ENCODE measurements at places on chromosomes 16 and 17. TPM values are rescaled to one million over a fixed set of nuclear protein-coding genes. Genes with fewer than 3 reads are reported as not detected.

- H3K27ac ChIP-seq, result peak overlapping the region; percentile 32
- no peak overlapping the region for H3K4me3 ChIP-seq
- DNase-seq, result no peak
- peaks cover 4% of the 10 kb centered on the region for H3K4me1 ChIP-seq
- H3K27me3 ChIP-seq, result no peaks in the 10 kb centered on the region
Observed at GRCh38 chr17:521183-521525, 168.5 kb upstream of the RPH3AL start.

DNA sequence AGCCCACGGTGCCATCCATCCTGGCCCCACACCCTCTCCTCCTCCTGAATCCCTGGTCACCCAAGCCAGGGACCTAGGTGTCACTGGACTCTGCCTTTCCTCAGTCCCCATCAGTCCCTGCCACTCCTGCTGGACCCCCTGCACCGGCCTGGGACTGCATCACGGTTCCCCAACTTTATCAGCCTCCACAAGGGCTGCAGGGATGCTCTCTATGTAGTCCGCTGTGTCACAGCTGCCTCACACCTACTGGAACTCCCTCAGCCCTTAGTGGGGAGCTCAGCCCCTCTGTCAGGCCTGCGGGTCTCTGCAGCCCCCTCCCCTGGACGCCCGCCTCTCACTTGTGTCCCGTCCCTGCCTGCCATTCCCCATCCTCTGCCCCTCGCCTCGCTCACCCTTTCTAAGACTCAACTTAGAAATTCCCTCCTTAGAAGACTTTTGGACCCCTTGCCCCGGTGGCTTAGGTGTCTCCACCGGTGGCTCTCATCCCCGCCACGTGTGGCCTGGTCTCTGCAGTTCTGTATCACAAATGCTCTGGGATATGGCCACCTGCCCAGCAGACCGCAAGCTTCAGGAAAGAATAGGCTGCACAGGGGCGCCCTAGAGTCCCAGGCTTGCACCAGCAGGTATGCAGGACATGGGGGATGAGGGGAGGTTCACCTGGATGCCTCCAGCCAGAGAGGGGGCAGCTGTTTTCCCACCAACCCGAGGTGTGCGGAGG, 62.9 kb downstream of the PRMT7 start:
- no peaks in the 10 kb centered on the region for H3K36me3 ChIP-seq
- H3K27ac ChIP-seq, result no peak overlapping the region
- no peak for DNase-seq
- peaks cover 20% of the 10 kb centered on the region for H3K27me3 ChIP-seq

- peaks cover 61% of the 10 kb centered on the region for H3K4me1 ChIP-seq
- DNase-seq, result no peak
- H3K27me3 ChIP-seq, result peaks cover 13% of the 10 kb centered on the region
Observed at GRCh38 chr17:61411011-61411260, 11.3 kb downstream of the TBX2 start.

GRCh38 chr17:16923904-16924695, 47.8 kb downstream of the TNFRSF13B start:
- no peak for DNase-seq
- H3K4me1 ChIP-seq, result no peaks in the 10 kb centered on the region
- peaks cover 5% of the 10 kb centered on the region for H3K27me3 ChIP-seq
- no peak overlapping the region for H3K27ac ChIP-seq

GRCh38 chr16:26211542-26211941, 519.8 kb downstream of the HS3ST4 start:
- no peaks in the 10 kb centered on the region for H3K27me3 ChIP-seq
- H3K27ac ChIP-seq, result no peak overlapping the region
- H3K36me3 ChIP-seq, result no peaks in the 10 kb centered on the region
- no peak for DNase-seq
- no peaks in the 10 kb centered on the region for H3K4me1 ChIP-seq

DNA sequence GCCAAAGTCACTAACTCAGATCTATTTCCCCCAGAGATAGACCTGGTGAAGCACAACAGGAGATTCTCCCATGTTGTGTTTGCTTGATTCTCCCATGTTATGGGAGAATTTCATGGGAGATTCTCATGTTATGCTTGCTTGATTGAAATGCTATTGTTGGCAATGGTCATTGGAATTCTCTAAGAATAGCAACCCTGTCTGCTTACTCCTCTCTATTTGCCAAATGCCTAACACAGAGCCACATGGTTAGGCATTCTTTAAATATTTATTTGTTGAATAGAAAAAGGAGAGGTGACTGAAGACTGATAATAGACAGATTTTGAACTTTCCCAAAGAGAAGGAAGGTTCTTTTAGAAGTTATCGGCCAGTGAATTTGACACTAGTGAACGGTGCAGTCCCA, 111.5 kb upstream of the MPHOSPH6 start:
- H3K27ac ChIP-seq, result no peak overlapping the region
- H3K27me3 ChIP-seq, result peaks cover 1% of the 10 kb centered on the region
- H3K4me1 ChIP-seq, result no peaks in the 10 kb centered on the region

DNA sequence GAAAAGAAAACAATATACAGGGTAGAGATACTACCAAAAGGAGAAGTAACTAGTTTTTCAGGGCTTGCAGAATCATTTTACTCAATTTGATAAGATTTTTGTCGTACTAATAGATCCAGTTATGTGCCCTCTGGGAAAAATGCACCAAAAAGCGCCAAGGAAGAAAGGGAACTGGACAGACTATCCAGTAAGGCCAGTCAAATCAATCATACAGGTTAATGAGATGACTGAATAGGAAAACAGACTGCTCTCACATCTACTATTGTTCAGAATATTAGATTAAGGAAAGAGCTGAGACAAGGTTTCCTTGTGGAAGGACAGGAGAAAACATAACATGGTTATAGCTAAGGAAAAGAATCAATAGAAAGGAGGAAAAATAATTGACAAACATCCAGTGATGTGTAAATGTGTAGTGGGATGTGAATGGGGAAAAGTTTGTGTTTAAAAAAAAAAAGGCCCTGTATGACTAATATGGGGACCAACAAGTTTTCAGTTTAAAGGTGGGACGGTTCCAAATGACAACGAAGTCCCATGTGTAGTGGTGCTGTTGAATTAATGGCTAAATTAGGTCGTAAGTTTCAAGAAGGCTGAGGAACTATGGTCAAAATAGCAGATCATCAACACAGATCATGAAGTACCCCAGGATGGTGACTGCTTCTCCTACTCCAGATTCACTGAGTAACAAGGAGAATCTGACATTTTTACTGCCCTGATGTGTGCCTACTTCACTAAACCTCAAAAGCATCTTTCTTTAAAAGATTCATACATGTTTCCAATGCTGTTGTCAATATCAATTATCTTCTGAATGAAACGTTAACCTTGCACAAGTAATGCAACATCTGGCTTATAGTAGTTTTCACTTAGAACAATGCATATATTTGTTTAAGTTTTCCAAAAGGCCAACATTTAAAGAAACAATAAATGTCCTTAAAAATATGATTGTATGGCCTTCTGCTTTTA, 40.7 kb downstream of the BRIP1 start:
- H3K4me3 ChIP-seq, result no peak overlapping the region
- no peaks in the 10 kb centered on the region for H3K27me3 ChIP-seq
- no peak overlapping the region for H3K27ac ChIP-seq

DNA sequence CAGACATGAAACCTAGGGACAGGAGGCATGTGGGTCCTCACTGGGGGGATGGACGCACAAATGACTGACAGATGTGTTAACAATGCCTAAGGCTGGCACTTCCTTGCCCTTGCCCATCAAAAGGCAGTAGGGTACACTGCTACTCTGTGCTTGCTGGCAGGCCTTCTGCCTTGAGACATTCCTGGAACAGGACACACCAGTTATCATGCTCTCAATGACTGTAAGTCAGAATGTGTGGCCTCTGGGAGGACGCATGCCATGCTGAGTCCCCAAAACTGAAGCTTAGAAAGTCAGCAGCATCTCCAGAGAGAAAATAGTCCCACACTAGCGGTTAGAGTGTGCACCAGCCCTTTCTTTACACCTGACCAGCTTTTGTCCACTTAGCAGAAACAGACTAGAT, 16.1 kb upstream of the SREBF1 start:
- peaks cover 17% of the 10 kb centered on the region for H3K36me3 ChIP-seq
- H3K27ac ChIP-seq, result no peak overlapping the region
- peaks cover 3% of the 10 kb centered on the region for H3K27me3 ChIP-seq
- peaks cover 35% of the 10 kb centered on the region for H3K4me1 ChIP-seq
- no peak overlapping the region for H3K4me3 ChIP-seq
- DNase-seq, result no peak

DNA sequence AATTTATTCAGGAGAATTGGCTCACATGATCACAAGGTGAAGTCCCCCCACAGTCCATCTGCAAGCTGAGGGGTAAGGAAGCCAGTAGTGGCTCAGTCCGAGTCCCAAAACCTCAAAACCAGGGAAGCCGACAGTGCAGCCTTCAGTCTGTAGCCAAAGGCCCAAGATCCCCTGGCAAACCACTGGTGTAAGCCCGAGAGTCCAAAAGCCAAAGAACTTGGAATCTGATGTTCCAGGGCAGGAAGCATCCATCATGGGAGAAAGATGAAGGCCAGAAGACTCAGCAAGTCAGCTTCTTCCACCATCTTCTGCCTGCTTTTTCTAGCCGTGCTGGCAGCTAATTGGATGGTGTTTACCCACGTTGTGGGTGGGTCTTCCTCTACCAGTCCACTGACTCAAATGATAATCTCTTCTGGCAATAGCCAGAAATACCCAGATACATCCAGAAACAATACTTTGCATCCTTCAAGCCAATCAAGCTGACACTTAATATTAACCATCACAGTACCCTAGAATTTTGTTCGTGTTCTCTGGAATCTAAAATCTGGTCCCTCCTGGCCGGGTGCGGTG, 40.4 kb downstream of the TMEM114 start:
- no peaks in the 10 kb centered on the region for H3K4me1 ChIP-seq
- H3K4me3 ChIP-seq, result no peak overlapping the region
- no peaks in the 10 kb centered on the region for H3K36me3 ChIP-seq
- no peak for DNase-seq

DNA sequence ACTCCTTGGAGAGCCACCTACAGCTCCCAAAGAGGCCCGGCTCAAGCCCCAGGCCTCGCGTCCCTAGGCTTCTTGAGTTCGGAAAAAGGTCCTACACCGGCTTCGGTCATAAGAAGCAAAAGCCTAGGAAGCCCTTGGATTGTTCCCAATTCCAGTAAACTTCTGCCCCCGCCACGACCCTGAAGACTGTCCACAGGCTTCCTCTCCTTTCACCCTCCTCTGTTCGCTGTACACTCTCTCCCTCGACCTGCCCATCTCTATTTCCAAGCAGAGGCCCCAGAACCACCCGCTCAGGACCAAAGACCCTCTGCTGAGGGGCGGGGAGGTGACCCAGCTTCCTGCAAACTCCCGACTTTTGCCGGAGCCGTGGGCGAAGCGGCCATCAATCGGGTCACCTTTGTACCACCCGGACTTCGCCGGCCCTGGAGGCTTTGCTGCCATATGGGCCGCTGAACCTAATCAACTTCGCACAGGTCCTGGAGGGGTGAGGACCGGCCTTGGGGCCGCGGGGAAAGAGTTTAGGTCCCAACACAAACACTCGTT, 2.7 kb downstream of the HOXB2 start:
- DNase-seq, result no peak
- no peak overlapping the region for H3K4me3 ChIP-seq
- H3K4me1 ChIP-seq, result peaks cover 3% of the 10 kb centered on the region
- peaks cover 65% of the 10 kb centered on the region for H3K27me3 ChIP-seq
- no peaks in the 10 kb centered on the region for H3K36me3 ChIP-seq
- no peak overlapping the region for H3K27ac ChIP-seq

DNA sequence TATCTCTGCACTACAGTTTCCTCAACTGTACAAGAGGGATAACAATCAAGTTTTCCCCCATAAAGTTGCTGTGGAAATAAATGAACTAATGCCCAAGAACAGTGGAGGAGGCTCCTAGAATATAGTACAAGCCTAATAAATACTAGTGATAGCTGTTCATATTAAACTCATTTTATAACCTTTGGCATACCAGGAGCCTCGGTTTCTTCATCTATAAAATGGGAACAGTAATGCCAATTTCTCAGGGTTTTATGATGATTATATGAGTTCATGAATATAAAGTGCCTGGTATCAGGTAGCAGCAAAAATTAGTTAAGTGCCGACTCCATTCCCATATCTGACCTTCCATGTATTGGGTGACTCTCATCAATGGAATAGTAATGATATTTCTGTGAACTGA, 311.1 kb upstream of the MAF start:
- H3K27me3 ChIP-seq, result no peaks in the 10 kb centered on the region
- no peaks in the 10 kb centered on the region for H3K4me1 ChIP-seq
- H3K4me3 ChIP-seq, result no peak overlapping the region
- no peak for DNase-seq

The TUBD1 gene
- total RNA-seq, result 3.5 TPM

The CDH5 gene
- total RNA-seq, result not detected

The KRT28 gene
- total RNA-seq, result not detected

The UMOD gene
- total RNA-seq, result not detected

The PRCD gene
- total RNA-seq, result not detected

The CBX2 gene
- 0.75 TPM for total RNA-seq

The SEZ6L2 gene
- 1.2 TPM for total RNA-seq

The ZDHHC1 gene
- 4.1 TPM for total RNA-seq

Measured in HFFc6 (cell line).